ENCODE measurements at places on chromosomes 5 and 9. TPM values are rescaled to one million over a fixed set of nuclear protein-coding genes. Genes with fewer than 3 reads are reported as not detected.

DNA sequence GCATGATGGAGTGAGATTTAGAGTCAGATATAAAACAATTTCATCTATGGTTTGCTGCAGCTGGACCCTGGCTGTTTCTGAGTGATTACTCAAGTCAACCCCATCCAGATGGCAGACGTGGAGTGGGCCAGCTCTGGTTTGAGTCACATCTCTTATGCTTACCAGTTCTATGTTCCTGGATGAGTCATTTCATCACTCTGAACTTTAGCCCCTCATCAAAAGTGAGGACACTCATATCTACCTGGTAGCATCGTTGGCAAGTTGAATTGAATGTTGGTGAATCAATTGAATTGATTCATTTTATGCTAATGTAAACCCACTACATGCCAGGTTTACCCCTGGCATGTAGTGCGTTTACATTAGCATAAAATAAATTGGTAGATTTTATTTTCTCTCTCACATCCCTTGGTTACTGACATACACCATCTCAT, 176.4 kb downstream of the FGF18 start:
- DNase-seq: no peak
- H3K27me3 ChIP-seq: no peaks in the 10 kb centered on the region
- no peak overlapping the region for H3K27ac ChIP-seq
- no peak overlapping the region for H3K4me3 ChIP-seq
- H3K4me1 ChIP-seq: no peaks in the 10 kb centered on the region
- no peaks in the 10 kb centered on the region for H3K36me3 ChIP-seq

DNA sequence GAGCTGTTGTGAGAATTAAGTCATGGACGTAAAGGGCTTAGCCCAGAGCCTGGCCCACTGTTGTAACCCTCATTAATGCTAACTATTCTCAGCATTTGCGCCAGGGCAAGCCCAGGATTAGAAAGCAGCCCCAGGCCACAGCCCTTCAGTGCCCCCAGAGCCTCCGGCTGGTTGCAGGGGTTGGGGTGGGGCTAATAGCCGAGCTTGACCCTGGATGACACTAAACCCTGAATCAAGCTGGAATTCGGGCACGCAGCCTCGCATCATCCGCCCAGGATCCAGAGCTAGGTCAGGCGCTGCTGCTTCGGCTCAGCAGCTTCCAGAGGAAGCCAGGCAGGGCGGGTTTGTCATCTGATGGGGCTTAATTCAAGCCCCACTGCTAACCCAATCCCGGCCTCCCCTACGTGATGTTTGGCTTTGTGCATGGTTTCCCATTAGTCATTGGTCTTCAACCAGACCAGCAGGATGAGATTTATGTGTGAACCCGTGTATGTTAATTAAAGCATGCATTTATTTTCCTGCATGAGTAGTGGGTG, 1.2 kb upstream of the MEGF9 start:
- peak overlapping the region; percentile 82 for H3K27ac ChIP-seq
- H3K4me3 ChIP-seq: peak overlapping the region; percentile 72
- no peaks in the 10 kb centered on the region for H3K36me3 ChIP-seq
- DNase-seq: peak; percentile 51

DNA sequence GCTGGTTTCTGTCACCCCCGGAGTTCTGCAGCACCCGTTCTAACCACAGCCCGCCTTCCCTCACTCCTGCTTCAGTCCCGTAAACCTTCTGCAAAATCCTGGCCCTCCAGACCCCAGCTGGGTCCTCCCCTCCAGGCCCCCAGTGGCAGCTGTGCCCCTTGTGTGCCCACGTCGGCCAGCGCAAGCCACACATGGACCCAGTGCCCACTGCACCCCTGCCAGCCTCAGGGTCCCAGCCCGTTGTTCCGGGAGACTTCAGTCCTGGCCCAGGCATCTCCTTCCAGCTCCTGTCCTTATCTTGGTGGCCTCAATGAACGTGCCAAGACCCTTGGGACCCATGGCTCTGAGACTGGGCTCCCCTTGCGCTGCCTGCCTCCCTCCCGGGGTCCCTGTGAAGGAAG, 43.2 kb downstream of the EXD3 start:
- no peaks in the 10 kb centered on the region for H3K36me3 ChIP-seq
- H3K4me3 ChIP-seq: no peak overlapping the region
- no peak overlapping the region for H3K27ac ChIP-seq
- no peak for DNase-seq
- H3K4me1 ChIP-seq: no peaks in the 10 kb centered on the region
- H3K27me3 ChIP-seq: no peaks in the 10 kb centered on the region

GRCh38 chr9:7780261-7780988, 19.2 kb downstream of the DMAC1 start:
- DNase-seq: no peak
- H3K36me3 ChIP-seq: no peaks in the 10 kb centered on the region
- no peak overlapping the region for H3K27ac ChIP-seq

- H3K27ac ChIP-seq: no peak overlapping the region
- DNase-seq: no peak
- no peaks in the 10 kb centered on the region for H3K4me1 ChIP-seq
- H3K36me3 ChIP-seq: no peaks in the 10 kb centered on the region
Observed at GRCh38 chr5:78930721-78931120, 54.4 kb downstream of the ARSB start.

- no peak for DNase-seq
- H3K4me1 ChIP-seq: peaks cover 10% of the 10 kb centered on the region
- H3K4me3 ChIP-seq: peak overlapping the region; percentile 96
- peak overlapping the region; percentile 98 for H3K27ac ChIP-seq
- no peaks in the 10 kb centered on the region for H3K27me3 ChIP-seq
Observed at GRCh38 chr5:108749128-108749861, 1.6 kb downstream of the FER start.

DNA sequence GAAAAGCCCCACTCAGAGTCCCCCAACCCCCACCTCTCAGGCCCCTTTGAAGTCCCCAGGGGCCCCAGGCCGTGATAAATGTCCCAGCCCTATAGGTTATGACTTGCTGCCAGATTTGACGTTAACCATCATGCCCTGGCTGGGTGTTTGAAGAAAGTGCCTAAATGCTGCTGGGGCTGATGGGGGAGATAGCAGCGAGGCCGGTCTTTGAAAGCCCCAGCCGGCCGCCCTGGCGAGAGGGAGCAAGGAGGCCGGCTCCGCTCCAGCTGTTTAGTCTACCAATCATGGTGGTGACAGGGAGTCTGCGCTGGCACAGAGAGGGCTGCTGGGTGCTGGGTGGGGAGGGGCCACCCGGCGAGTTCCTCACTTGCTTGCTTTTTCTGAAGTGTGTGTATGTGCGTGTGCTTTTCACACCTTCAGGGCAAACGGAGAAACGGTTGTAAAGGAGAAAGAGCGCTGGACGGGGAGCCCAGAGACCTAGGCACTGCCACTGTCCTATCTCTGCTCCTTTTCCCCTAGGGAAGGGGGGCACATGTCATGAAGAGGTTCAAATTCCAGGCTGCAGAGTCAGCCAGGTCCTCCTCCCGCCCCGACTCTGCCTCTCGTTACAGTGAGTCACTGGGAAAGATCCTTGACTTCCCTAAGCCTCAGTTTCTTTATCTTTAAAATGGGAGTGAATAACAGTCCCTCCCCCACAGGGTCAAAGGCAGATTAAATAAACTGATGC, 126.1 kb upstream of the HAND1 start:
- no peaks in the 10 kb centered on the region for H3K27me3 ChIP-seq
- no peaks in the 10 kb centered on the region for H3K36me3 ChIP-seq
- H3K4me3 ChIP-seq: no peak overlapping the region
- H3K27ac ChIP-seq: no peak overlapping the region

Gene ZDHHC11
- 39.7 TPM for total RNA-seq

DNA sequence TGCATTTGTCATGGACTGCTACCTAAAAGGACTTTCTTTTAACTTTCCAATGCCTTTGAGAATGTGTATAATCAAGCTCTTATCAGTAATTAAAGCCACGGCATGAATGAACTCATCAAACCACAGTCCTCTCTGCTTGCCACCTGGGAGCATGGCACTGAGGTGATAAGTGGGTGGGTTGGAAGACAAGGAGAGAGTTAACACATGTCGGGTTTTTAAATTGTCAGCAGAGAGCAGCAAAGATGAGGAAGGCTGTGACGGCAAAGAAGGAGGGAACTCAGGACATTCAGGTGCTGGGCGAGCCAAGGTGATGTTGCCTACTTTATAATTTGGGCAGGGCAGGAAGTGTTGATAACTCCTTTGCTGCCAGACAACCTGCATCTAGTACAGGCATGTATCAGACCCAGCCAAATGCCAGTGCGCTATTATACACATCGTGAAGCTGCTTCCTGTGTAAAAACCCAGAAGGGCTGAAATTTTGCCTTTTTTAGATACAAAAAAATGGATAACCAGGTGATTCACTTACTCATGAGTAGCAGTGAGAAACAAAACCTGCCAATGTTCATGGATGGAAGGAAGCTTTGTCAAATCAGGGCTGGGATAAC, 269.1 kb downstream of the KIF4B start:
- no peaks in the 10 kb centered on the region for H3K27me3 ChIP-seq
- H3K4me1 ChIP-seq: no peaks in the 10 kb centered on the region
- H3K4me3 ChIP-seq: no peak overlapping the region

Gene RUSC2
- total RNA-seq: 32.3 TPM

GRCh38 chr9:130237763-130238524, 27.6 kb upstream of the HMCN2 start:
- H3K36me3 ChIP-seq: no peaks in the 10 kb centered on the region
- H3K27ac ChIP-seq: no peak overlapping the region
- H3K4me3 ChIP-seq: no peak overlapping the region
- no peak for DNase-seq
- no peaks in the 10 kb centered on the region for H3K27me3 ChIP-seq
- H3K4me1 ChIP-seq: no peaks in the 10 kb centered on the region

- no peak overlapping the region for H3K27ac ChIP-seq
- no peaks in the 10 kb centered on the region for H3K36me3 ChIP-seq
- H3K4me1 ChIP-seq: no peaks in the 10 kb centered on the region
- DNase-seq: no peak
- H3K27me3 ChIP-seq: no peaks in the 10 kb centered on the region
Observed at GRCh38 chr5:24923400-24923799, 278.6 kb upstream of the CDH10 start.

DNA sequence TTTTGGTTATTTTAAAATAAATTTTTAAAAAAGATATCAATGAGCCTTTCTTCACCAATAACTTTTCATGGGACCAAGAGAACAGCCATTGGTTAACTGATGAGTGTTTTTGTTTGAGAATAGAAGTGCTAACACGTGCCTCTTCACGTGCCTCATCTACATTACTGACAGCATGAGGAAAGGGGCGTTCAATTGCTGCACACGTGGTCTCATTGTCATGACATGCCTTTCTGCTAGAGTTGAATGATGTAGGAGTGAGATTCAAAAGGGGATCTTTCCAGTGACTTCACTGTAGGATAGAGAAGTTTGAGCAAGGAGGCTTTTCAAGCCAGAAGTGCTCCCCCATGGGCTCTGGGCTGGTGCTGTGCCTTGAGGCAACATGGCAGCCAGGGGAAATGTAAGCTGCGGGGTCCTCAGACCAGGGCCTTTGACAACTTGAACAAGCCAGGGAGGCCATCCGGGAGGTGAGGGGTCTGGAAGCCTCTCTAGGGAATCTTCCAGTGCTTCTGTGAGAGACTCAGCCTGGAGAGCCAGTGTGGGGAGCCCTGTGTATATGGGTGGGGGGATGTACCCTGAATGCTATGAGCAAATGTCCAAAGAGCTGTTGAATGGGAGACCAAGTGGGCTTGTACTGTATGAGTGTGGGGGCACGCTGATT, 51.2 kb upstream of the FSTL4 start:
- H3K36me3 ChIP-seq: no peaks in the 10 kb centered on the region
- H3K4me3 ChIP-seq: no peak overlapping the region
- H3K27ac ChIP-seq: no peak overlapping the region
- H3K27me3 ChIP-seq: no peaks in the 10 kb centered on the region

Gene SARDH
- 5.1 TPM for total RNA-seq

- no peaks in the 10 kb centered on the region for H3K36me3 ChIP-seq
- no peak overlapping the region for H3K27ac ChIP-seq
- H3K4me1 ChIP-seq: peaks cover 34% of the 10 kb centered on the region
- no peak overlapping the region for H3K4me3 ChIP-seq
- no peaks in the 10 kb centered on the region for H3K27me3 ChIP-seq
Observed at GRCh38 chr9:113612828-113613227, 149.3 kb downstream of the RGS3 start.

DNA sequence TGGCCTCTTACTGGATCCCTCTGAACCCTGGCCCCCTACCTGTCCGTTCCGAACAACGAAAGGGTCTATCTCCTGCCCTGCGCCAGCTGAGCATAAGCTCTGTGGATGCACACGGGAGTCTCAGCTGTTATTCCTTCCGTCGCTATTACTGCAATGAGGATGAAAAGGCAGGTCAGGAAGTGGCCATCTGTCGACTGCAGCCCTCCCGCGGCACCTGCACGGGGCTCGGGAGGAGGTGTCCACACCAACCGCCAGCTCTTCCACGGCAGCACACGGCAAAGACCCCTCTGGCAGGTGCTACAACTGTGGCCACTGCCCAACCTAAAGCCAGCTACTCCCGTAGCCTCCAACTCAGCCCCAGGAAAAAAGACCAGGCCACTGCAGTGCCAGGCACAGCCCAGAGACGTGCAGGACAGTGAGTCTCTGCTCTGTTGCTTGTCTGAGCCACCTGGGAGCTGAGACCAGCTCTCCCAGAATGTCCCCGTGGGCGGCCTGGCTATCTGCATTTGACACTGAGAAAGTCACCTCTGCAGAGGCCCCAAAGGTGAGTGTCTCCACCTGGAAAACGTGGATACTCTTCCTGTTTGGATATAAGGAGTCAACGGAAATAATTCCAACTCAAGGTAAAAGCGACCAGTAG, 19.1 kb downstream of the CAMSAP1 start:
- no peak for DNase-seq
- no peaks in the 10 kb centered on the region for H3K36me3 ChIP-seq
- no peak overlapping the region for H3K4me3 ChIP-seq
- peaks cover 25% of the 10 kb centered on the region for H3K4me1 ChIP-seq
- H3K27ac ChIP-seq: no peak overlapping the region
- no peaks in the 10 kb centered on the region for H3K27me3 ChIP-seq

DNA sequence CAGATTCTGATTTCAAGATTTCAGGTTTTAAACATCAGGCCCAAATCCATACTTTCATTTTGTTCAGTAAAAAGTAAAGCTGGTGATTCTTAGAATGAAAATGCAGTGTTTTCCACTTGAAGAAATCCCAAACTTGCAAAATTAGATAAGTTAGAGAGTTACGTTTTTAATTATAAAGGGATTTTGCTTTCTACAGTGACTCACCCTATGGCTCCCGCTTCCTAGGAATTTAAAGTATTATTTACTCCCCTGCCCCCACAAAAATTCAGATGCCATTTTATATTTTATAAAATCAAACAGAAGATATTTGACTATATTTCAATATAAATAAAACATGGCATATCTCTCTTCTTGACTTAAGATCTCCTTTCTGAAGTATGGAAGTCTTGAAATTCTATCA, 402.9 kb downstream of the ZSWIM6 start:
- H3K27me3 ChIP-seq: no peaks in the 10 kb centered on the region
- H3K4me3 ChIP-seq: no peak overlapping the region
- H3K27ac ChIP-seq: no peak overlapping the region
- DNase-seq: no peak
- no peaks in the 10 kb centered on the region for H3K36me3 ChIP-seq

GRCh38 chr9:95460518-95461164, 56.1 kb downstream of the PTCH1 start:
- H3K4me1 ChIP-seq: peaks cover 21% of the 10 kb centered on the region
- H3K27ac ChIP-seq: no peak overlapping the region
- H3K36me3 ChIP-seq: no peaks in the 10 kb centered on the region
- H3K4me3 ChIP-seq: no peak overlapping the region
